Astrocyte (in vitro differentiated cells and primary cell): ENCODE measurements at places on chromosomes 12 and 14. TPM values are rescaled to one million over a fixed set of nuclear protein-coding genes. Genes with fewer than 3 reads are reported as not detected.
A peak's percentile ranks its signal among the peaks of the same experiment; 100 is the strongest.

GRCh38 chr12:95201056-95201670, 16.1 kb downstream of the FGD6 start:
- H3K4me3 ChIP-seq = no peak overlapping the region
- H3K36me3 ChIP-seq = no peaks in the 10 kb centered on the region
- peak; percentile 56 for DNase-seq

The CRIP1 gene
- 21.3 and 29.5 TPM in 2 replicates for total RNA-seq

The METTL25 gene
- 6.8 and 9.4 TPM in 2 replicates for total RNA-seq

The BRAP gene
- 24.8 and 26.3 TPM in 2 replicates for total RNA-seq

The GDF3 gene
- total RNA-seq = not detected in 2 replicates

GRCh38 chr12:57741844-57742738, 2.7 kb upstream of the TSPAN31 start:
- H3K4me1 ChIP-seq = peaks cover 12% of the 10 kb centered on the region
- no peak overlapping the region for H3K27ac ChIP-seq
- H3K4me3 ChIP-seq = no peak overlapping the region
- peaks cover 9% of the 10 kb centered on the region for H3K36me3 ChIP-seq
- H3K27me3 ChIP-seq = peaks cover 37% of the 10 kb centered on the region

- H3K27ac ChIP-seq = no peak overlapping the region
- no peak for DNase-seq
- no peaks in the 10 kb centered on the region for H3K27me3 ChIP-seq
- no peak overlapping the region for H3K4me3 ChIP-seq
These were observed 30.1 kb downstream of the NTF3 start for GRCh38 chr12:5461966-5462365.

The ARMH4 gene
- 19.3 and 22.7 TPM in 2 replicates for total RNA-seq

- H3K4me1 ChIP-seq = peaks cover 34% of the 10 kb centered on the region
- no peaks in the 10 kb centered on the region for H3K36me3 ChIP-seq
- DNase-seq = no peak
- H3K27me3 ChIP-seq = no peaks in the 10 kb centered on the region
- H3K4me3 ChIP-seq = no peak overlapping the region
- H3K27ac ChIP-seq = peak overlapping the region; percentile 61
These were observed 164.0 kb downstream of the ETV6 start for GRCh38 chr12:11813438-11813813.

DNA sequence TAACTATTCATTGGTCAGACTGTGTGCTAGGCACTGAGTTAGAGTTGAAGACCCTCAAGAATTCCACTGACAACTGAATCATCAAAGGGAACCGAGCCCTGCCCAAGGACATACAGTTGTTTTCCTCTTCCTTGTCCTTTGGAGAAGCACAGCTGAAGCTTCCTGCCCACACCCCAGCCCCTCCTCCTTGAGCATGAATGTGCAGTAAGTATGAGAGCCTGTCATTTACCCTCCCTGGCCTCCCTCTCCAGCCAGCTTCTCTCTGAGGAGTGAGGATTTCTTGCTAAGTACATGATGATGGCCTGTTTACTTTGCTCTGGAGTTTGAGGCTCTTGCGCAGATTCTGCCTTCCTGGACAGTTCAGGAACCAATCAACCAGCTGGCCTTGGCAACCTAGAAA, 235.2 kb downstream of the CACNA1C start:
- H3K4me1 ChIP-seq = peaks cover 26% of the 10 kb centered on the region
- H3K27ac ChIP-seq = no peak overlapping the region
- H3K4me3 ChIP-seq = no peak overlapping the region

The COX8C gene
- total RNA-seq = not detected in 2 replicates

DNA sequence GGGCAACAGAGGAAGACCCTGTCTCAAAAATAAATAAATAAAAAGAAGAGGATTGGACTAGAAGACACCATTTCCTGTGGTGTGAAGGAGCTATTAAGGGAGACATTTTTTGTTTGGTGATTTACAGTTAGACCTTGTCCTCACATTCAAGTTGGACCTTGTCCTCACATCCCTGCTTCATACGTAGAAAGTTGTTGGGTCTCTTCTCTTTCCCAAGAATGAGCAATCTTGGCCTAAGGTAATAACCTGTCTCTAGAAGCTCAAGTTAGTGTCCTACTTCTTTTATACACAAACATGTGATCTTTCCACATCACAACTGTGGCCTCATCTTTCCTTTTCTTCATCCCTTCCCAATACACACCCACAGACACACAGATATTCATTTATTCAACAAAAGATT, 13.0 kb downstream of the APOLD1 start:
- no peaks in the 10 kb centered on the region for H3K36me3 ChIP-seq
- no peak overlapping the region for H3K27ac ChIP-seq
- H3K27me3 ChIP-seq = no peaks in the 10 kb centered on the region

DNA sequence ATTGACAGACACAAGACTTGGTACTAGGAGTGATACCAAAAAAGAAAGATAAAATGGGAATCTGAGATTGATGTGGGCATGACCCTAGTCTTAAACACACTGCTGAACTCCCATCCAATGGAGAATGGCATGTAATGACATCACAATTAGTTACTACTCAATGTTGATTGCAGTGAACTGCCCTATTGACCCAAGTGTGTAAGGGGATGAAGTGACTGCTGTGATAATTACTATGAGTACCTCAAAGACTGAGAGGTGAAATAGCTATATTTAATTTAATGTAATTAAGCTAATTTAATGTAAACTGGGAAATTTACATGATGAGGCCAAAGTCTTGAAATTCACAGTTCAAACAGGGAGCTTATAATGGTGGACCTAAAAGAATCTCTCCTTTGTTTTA, at the start of gene ADAM20:
ADAM20 (minus strand) TSS at position 101 of the 400 bp plus-strand sequence. CDS start 10,247 bp downstream, outside the sequence.
- H3K27ac ChIP-seq = no peak within 1 kb of the TSS
- no peaks in the 10 kb centered on the region for H3K27me3 ChIP-seq
- no peak for DNase-seq
- H3K4me1 ChIP-seq = no peaks in the 10 kb centered on the region
- no peaks in the 10 kb centered on the region for H3K36me3 ChIP-seq

DNA sequence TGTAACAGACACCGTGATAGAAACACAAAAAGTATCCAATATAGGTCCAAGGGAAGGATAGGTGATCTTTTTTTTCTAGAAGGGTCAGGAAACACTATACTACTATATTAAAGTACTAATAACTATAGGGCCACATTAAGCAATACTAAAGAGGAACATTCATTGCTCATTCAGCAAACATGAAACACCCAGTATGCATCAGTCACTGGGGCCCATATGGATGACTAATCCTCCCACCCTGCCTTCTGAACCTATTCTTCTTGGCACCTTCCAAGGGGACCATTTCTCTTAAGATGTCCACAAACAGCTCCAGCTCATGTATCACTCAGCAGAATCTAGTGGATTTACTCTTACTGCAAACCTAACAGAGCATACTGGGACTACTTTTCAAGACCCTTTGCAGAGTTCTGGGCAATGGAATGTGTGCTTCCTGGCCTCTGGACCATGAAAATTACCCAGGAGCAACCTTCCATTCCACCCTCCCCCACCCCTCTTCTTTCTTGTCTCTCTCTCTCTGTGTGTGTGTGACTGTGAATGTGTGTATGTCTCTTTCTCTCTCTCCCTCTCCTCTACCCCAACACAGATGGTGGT, 187.9 kb downstream of the EPS8 start:
- H3K27me3 ChIP-seq = no peaks in the 10 kb centered on the region
- no peak overlapping the region for H3K27ac ChIP-seq
- H3K4me3 ChIP-seq = no peak overlapping the region
- H3K36me3 ChIP-seq = no peaks in the 10 kb centered on the region
- DNase-seq = peak; percentile 90
- H3K4me1 ChIP-seq = peaks cover 12% of the 10 kb centered on the region

The SDR9C7 gene
- 0.17 TPM in 1 of 2 replicates, not detected in the other for total RNA-seq

DNA sequence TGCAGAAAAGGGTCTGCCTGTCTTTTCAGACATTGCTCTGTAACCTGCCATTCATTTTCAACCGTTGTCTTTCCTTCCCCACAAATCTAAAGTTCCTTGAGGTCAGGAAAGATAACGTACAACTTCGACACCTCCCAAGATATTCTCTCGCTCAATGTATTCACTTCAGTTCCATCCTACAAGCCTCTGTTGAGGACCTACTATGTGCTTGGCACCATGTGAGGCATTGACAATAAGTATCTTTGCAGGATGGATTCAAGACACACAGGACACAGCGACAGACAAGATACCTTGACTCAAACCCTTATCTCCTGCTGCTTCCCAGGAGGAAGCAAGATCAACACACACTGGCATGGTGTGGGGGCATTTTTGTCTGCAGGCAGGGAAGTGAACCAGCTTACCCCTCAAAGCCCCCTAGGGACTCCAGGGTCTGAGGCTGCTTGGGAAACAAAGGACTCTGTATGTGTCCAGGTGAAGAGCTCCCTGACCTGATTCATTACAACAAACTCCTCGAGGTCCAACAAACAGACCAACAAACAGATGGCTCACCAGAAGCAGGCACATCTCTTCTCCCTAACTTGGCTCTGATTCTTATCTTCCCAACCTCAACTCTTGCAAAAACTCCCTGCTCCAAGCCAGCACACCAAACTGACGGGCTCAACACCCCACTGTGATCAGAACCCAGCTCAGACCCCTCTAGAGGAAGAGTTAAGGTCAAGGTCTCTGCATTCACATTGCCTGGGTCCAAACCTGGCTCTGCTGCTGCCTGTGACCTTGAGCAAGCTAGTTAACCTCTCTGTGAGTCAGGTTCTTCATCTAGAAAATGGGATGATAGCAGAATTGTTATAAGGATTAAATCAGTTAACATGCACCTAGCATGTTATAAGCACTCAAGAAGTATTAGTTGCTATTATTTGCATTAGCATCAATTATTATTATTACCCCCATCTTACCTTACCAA, 6.3 kb downstream of the NUAK1 start:
- H3K27ac ChIP-seq = peak overlapping the region; percentile 43
- H3K36me3 ChIP-seq = no peaks in the 10 kb centered on the region
- no peak for DNase-seq

The PMCH gene
- not detected in 2 replicates for total RNA-seq

GRCh38 chr14:101963656-101964296, 597 bp upstream of the DYNC1H1 start:
- no peaks in the 10 kb centered on the region for H3K27me3 ChIP-seq
- no peak for DNase-seq
- peak overlapping the region; percentile 26 for H3K4me3 ChIP-seq
